ENCODE measurements at places on chromosomes 3 and 15.

- DNase-seq, result no peak
Observed at GRCh38 chr15:41689834-41690233, 29.6 kb downstream of the MGA start.

- no peak for DNase-seq
Observed at GRCh38 chr3:8516047-8516661, 14.5 kb downstream of the LMCD1 start.

- no peak for DNase-seq
Observed at GRCh38 chr15:62456011-62456920, 291.2 kb upstream of the C2CD4B start.

GRCh38 chr3:20186600-20187004 lies 596 bp upstream of the SGO1 start:
- no peak for DNase-seq

GRCh38 chr3:40924559-40925141 lies 274.7 kb upstream of the CTNNB1 start:
- no peak for DNase-seq

DNA sequence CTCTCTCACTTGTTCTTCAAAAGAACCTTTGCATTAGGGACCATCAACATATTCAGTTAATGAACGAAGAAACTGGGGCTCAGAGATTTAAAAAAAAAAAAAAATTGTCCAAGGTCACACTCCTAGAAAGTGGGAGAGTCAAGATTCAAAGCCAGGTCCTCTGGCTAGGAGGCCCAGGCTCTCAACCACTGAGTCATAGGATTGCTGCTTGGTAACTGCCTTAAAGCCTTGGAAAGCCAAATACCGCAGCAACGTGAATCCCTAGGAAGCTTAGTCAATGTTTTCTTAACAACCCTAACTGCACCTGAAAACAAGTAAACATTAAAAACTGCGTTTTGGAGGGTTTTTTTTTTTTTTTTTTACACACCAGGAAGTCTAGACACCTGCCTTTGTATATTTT lies 156.8 kb downstream of the WNT5A start:
- no peak for DNase-seq

GRCh38 chr15:42147431-42147735 lies 9.1 kb downstream of the PLA2G4F start:
- DNase-seq, result no peak

GRCh38 chr15:39244776-39245175 lies 336.1 kb upstream of the THBS1 start:
- DNase-seq, result no peak

DNA sequence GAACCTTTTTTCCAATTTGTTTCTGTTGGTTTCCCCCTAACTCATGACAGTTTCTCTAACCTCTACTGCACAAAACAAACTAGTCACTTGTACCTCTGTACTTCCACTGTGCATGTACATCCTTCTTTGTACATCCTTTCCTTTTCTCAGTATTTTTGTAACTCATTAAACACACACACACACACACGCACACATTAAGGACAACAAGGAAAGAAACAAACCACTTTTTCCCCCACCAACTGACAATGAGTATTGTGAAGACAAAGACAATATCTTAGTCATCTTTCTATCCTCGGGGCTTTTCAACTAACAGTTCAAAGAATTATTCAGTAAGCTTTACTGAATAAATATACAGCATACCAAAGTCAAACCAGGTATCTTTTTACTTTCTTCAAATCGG lies 170.5 kb downstream of the VPS13C start:
- DNase-seq, result no peak

- peak; percentile 76 for DNase-seq
Observed at GRCh38 chr3:32432711-32433530, 41.3 kb downstream of the CMTM7 start.

- peak; percentile 26 for DNase-seq
Observed at GRCh38 chr15:73941871-73942635, 15.8 kb downstream of the LOXL1 start.

- DNase-seq, result no peak
Observed at GRCh38 chr15:49466119-49466518, 43.1 kb downstream of the FGF7 start.

DNA sequence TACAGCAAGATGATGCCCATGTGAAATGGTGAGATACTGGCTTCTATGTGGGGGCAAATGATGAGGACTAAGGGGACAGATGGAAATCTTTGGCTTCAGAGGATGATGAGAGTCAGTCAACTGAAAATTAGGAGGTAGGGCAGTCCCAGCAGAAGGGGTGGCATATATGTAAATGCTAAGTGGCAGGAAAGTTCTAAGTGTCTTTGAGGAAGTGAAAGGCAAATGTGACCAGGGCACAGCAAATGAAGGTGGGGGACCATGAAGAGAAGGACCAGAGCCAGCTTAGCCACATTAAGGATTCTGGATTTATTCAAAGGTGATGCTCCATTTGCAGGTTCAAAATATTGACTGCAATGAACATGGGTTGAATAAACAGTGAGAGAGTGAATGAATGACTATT lies 29.2 kb upstream of the LIMD1 start:
- DNase-seq, result no peak

- no peak for DNase-seq
Observed at GRCh38 chr3:150447631-150448465, 39.8 kb downstream of the TSC22D2 start.

GRCh38 chr3:38620236-38620635 lies 29.3 kb downstream of the SCN5A start:
- DNase-seq, result no peak

DNA sequence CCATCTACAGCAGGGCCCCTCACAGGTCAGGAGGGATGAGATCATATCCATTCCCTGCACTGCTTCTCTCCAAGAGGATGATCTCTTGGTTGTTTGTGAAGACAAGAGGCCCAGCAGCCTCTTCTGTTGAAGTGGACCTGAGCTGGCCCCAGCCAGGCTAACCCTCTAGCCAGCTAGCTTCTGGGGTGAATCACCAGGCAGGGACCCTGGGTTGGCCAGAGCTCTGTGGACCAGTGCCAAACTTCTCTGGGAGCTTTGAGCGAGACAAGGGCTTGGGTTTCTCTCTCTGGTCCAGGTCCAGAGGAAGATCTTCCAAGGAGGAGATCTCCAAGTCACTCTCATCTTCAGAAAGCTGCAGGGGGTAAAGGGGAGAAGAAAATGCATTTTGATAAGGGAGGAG lies 52.7 kb downstream of the CLDN18 start:
- DNase-seq, result no peak

GRCh38 chr3:155079746-155080487 lies at the start of gene MME:
TSS of gene MME (plus strand) at chr3:155080319. CDS start at chr3:155084168, 3,849 bp downstream.
- no peak for DNase-seq

GRCh38 chr3:39140341-39140971 lies 12.9 kb downstream of the CSRNP1 start:
- no peak for DNase-seq

DNA sequence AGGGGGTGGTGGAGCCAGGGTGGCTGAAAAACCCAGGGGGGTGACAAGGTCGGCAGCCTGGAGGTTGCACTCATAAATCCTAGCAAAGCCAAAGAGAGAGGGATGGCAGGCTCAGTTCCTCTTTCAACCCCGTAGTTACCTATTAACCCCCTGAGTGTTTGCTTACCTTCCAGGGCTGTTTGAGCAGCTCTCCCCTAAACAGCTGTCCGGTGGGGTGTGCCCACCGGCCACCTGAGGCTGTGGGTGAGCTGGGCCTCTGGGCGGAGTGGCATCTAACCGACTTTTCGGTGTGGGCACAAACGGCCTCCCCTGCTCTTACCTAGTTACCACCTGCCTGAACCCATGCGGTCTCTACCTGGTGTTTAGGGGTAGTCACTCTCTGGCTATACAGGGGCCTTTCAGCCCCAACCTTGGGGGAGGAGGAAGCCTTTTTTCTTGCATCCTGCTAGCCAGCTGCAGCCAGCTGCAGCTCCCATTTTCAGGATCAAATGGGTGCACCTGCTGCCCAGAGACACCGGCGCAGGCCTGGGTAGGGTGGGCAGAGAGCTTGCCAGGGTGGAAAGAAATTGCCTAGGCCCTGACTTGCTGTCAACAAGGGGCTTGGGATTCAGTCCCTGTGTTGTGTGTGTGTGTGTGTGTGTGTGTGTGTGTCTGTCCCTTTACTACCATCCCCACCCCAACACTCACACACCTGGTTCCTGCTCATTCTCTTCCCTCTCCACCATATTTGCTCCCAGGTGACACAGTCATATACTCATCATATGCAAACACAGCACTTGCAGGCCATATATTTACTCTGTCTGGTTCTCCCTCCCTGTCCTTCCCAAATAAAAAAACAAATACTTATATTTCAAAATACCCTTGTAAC lies 3.7 kb downstream of the DLL4 start:
- no peak for DNase-seq

DNA sequence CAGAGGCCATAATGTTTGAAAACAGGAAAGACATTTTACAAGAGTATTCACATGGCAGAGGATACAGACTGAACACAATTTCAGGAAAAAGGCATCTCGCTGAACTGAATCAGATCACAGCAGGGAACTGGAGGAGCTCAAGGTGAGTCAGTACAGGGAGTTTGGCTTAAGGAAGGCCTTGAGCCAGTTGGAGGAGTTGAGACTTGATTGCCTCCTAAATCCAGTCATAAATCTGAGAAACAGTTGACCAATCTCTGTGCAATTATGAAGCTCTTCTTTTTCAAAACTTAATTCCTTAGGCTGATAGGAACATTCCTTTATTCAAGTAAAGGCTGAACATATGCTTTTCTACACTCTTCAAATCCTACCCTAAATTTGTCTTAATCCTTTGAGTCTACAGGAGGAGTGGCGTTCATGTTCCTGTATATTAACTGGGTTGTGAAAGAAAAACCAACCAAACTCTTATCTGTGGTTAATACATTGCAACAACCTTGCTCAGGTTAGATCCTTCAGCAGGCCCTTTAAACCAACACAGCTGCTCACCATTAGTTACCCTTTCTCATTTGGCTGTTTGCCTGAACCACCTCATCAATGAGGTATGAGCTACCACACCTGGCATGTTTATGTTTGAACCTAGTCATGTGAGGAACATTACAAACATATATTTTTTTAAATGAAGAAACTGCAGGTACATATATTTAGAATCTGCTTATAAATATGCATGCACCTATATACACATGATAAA lies 404.1 kb upstream of the ATP11B start:
- DNase-seq, result no peak

DNA sequence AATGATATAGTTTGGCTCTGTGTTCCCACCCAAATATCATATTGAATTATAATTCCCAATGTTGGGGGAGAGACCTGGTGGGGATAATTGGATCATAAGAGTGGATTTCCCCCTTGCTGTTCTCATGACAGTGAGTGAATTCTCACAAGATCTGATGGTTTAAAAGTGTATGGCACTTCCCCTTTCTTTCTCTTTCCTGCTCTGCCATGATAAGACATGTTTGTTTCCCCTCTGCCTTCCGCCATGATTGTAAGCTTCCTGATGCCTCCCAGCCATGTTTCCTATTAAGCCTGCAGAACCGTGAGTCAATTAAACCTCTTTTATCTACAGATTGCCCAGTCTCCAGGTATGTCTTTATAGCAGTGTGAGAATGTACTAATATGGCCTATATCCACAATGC lies 126.7 kb upstream of the GMNC start:
- no peak for DNase-seq

GRCh38 chr15:78052001-78052401 lies 25.5 kb downstream of the TBC1D2B start:
- no peak for DNase-seq

DNA sequence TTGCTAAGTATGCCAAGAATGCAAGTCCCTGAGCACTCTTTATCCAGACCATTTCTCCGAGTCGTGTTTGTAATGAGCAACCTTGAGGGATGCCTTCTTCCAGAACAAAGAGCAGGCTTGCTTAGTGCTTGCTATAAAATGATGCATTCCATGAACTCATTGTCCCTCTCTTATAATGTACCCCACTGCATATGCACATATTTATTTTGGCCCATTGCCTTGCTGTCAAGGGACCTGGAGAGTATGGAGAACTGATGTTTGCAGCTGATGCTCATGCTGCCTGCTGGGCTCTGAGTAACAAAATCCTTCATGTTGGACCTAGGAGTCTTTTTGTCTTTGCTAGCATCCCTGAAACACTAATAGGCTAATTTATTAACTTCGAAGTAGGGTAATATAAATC lies 97.8 kb upstream of the AADACL2 start:
- DNase-seq, result no peak

DNA sequence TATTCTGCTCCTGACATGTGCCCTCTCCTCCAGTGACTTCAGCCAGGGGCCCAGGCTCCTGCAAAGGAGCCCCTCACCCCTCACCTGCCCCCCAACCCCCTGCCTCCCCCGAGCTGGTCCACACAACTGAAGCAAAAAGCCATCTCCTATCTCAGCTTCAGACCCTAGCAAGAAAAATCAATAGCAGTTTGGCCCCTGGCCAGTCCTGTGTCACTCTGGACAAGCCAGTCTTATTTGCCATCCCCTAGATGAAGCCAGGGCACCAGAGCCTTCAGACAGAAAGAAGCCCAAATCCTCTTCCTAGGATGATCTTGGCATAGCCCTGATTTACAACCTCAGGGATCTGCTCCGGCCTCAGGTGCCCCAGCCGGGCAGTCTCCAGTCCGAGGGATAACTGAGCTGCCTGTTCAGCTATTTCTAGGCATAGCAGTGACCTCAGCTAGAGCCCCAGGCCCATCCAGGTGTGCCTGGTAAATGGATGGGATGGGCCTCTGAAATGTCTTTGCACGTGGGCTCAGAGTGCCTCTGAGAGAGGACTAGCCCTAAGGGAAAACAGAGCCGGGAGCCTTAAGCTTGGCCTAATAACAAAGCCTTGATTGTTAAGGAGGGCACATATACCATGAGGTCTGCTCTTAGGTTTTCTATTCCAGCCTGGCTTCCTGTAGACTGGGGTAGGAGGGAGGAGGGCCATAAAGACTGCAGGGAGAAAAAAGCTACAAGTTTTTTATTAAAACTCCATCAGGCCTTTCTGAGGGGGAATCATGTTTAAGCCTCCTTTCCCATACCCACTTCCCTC lies 242.0 kb downstream of the SHQ1 start:
- DNase-seq, result no peak

DNA sequence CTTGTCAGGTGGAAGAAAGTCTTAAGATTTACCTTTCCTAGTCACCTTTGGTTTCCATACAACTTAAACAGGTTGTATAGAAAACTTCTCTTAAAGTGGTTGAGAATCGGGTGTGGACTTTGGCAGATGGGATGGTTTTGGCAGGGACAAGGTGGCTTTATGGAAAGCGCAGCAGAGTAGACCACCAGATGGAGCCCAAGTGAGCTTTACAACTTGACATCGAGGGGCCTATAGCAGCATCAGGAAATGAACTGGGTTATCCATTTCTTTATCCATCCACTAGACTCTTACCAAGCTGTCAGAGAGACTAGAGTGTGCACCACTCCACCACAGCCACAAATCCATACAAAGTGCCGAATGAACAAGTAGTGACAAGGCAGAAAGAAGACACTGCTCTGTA lies 85.3 kb upstream of the MBNL1 start:
- DNase-seq, result peak; percentile 71

GRCh38 chr15:59313641-59314332 lies 58.9 kb downstream of the MYO1E start:
- DNase-seq, result no peak

GRCh38 chr15:69535998-69536397 lies 83.4 kb downstream of the RPLP1 start:
- no peak for DNase-seq

Measured in CD4-positive, alpha-beta T cell treated with Interleukin-21 for 1 hour (primary cell).